Stimulated activated CD8-positive, alpha-beta memory T cell treated with anti-CD3 and anti-CD28 coated beads, Interleukin-4, amount 100 ng/mL, for 1 hour (primary cell): ENCODE measurements at places on chromosomes 11 and 22.

GRCh38 chr11:104246590-104246989 lies 82.6 kb upstream of the PDGFD start:
- DNase-seq: no peak

DNA sequence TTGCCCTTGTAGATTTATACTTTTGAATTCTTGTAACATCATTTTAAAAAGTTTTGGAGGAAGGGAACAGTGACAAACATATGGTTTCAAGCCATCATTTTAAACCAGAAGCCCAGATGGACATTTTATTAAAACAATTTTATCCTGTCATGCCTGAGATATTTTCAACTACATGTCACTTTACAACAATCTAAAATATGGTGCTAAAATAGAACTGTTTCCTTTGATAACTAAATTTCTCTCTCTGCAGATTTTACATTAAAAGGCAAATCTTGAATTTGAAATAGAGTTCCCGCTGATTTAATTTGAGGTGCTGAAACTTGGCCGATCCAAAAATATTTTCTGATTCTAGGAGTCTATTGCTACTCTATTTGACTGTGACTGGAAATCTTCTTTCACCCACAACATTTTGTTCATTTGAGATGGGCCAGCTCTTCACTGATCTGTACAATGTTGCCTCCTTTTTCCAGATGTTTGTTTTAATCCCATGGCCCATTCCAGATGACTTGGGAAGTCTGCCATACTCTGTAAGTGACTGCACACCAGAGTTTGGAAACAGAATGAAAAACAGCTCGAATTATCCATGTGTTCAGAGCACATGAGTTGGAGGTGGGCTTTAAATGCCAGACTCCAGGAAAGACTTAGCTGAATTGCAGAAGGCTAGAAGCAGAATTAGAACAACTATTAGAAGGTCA lies 402.5 kb downstream of the TMEM135 start:
- no peak for DNase-seq

GRCh38 chr11:62115085-62115694 lies 8.6 kb upstream of the INCENP start:
- DNase-seq: no peak

DNA sequence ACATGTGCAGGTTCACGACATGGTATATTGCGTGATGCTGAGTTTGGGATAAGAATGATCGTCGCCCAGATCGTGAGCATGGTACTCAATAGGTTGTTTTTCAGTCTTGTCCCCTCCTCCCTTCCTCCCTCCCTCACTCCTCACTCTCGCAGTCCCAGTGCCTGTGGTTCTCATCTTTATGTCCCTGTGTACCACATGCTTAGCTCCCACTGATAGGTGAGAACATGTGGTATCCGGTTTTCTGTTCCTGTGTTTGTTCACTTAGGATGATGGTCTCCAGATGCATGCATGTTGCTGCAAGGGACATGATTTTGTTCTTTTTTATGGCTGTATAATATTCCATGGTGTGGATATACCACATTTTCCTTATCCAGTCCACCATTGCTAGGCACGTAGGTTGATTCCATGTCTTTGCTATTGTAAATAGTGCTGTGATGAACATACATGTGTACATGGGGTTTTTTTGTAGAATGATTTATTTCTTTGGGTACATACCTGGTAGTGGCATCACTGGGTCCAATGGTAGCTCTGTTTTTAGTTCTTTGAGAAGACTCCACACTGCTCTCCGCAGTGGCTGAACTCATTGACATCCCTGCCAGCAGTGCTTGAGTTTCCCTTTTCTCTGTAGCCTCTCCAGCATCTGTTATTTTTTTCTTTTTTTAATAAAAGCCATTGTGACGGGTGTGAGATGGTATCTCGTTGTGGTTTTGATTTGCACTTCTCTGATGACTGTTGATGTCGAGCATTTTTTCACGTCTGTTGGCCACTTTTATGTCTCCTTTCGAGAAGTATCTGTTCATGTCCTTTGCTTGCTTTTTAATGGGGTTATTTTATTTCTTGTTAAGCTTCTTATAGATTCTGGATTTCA lies 16.4 kb downstream of the ZBED4 start:
- DNase-seq: no peak

DNA sequence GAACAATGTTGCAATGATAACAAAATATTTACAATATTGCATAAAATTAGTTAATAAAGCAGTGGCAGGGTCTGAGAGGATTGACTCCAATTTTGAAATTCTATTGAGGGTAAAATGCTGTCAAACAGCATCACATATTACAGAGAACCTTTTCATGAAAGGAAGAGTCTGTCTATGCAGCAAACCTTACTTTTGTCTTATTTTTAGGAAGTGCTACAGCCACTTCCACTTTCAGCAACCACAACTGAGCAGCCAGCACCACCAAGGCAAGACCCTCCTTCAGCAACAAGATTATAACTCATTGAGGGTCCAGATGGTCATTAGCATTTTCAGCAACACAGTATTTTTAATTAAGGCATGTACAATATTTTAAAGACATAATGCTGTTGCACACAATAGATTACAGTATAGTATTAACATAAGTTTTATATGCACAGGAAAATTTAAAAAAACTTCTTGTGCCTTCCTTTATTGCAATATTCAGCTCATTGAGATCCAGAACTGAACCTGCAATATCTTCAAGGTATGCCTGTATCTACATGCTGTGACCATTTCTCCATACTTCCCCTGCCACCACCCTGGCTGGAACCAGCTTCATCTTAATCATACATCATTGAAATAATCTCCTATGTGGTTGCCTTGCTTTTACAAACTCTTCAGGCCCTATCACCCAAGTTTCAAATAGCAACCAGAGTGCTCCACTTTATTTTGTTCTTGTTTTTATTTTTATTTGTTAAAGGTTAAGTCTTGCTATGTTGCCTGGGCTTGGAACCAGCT lies 711.2 kb downstream of the KCNA4 start:
- no peak for DNase-seq

DNA sequence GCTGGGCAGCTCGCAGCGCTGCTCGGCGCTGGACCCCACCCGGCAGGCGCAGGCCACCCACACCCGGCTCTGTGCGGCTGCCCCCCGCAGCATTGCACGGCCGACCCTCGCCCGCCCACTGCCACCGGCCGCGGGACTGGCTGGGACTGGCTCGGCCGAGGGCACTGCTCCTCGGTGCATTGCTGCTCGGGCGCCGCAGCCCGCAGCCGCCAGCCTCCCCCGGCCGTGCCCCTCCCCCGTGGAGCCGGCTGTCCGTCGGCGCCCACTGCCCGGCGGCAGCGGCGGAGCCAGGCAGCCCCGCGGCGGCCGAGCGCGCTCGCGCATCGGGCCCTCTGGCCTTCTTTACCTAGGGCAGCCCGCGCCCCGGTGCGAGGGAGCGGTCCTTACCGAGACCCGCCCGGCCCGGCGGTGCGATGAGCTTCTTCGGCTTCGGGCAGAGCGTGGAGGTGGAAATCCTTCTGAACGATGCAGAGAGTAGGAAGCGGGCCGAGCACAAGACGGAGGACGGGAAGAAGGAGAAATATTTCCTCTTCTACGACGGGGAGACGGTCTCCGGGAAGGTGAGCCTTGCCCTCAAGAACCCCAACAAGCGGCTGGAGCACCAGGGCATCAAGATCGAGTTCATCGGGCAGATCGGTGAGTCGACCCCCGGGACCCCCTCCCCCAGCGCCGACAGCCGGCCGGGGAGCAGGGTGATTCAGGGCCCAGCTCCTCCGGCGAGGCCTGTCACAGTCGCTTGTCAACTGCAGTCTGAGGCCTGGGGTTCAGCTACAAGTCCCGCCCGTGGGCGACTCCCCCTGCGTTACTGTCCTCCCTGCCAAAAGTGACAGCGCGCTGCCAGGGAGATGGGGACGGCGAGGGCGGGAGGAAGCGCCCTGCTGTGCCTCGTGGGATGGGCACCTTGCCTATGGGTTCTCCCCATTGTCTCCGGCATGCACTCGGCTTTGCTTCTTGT lies 516 bp downstream of the VPS26B start:
- peak; percentile 28 for DNase-seq

GRCh38 chr11:134032501-134033091 lies 36.3 kb upstream of the JAM3 start:
- DNase-seq: no peak

GRCh38 chr11:98566978-98567377 lies 453.8 kb upstream of the CNTN5 start:
- no peak for DNase-seq

DNA sequence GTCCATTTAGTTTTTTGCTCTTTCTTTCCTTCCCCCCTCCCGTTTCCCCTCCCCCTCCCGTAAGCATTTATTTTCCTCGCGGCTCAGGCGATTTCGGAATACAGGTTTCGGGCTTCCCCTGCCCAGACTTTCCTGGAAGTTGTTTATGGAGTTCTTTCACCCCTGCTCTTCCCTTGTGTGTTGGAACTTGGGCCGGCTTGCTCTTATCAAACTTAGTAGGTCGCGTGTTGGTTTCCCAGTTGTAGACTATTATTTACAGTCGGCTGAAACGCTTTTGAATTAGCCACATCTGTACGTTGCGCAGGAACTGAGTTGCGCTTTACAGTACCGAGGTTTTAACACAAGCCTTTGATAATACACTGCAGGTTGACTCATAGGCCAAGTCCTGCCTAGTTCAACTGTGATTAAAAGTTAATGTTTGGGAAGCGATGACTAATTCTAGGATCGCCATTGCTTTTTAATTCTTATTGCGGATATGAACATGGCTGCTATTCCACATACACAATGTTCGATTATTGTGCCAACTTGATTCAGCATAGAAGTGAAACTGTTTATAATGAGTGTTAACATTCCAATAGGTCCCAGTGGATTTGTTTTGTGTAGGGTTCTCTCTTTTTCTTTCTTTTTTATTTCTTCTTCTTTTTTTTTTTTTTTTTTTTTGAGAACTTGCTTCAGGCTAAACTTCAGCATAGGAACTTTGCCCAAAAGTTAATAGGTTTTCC lies 1.7 kb downstream of the YAP1 start:
- no peak for DNase-seq

DNA sequence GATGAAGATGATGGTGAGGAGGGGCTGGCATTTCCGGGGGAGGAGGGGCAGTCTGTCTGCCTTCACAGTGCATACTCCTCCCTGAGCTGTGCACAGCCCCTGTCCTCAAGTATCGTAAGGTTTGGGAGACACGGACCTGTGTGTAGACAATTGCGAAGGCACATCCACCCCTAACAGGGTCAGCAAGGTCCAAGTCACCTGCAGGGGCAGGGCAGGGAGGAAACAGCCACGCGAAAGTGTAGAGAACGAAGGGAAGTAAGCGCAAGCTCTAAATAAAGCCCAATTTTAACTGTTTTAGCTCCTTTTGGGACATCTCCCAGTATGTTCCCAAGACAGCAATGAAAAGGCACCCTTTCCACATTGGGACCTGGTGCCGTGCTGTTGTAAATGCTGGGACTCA lies 448.2 kb downstream of the TBC1D22A start:
- DNase-seq: no peak
